Testis (tissue), 5 donors: ENCODE measurements at places on chromosomes 5 and 9.

GRCh38 chr5:76682387-76682786, 33.5 kb upstream of the F2R start:
- no peak for DNase-seq

DNA sequence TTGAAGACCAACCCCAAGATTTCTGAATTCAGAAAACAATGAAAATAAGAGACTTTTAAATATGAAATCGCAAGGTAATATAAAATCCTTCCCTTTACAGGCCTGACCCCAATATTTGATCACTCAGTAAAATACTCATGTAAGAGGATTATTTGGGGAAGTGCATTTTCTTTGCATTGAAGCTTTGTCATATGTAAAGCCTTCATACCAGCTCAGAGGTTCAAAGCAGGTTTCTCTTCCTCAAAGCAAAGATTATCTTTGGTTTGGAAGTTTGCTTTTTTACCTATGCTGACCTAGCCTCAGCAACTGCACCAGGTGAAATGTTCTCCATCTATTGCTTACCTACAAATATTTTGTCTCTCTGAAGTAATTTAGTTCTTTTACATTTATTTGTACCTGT, 106.5 kb upstream of the PARP8 start:
- DNase-seq, result no peak

- DNase-seq, result no peak
Observed at GRCh38 chr9:112063151-112063550, 111.9 kb downstream of the SUSD1 start.

- DNase-seq, result no peak
Observed at GRCh38 chr9:121688146-121688680, 36.8 kb downstream of the DAB2IP start.

DNA sequence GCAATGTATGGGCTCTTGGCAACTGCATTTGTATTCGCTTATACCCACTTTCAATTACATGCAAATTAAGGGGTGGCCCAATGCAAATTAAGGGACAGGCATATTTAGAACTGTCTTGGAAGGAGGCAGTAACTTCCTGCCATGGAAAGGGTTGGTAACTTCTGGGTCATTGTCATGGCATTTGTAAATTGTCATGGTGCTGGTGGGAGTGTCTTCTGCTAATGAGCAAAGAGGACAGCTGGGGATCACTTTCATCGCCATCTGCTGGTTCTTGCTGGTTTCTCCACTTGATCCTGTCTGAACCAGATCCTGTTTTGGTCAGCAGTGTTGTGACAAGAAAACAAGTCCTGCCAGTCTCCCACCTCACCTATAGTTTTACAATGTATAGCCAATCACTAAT, 23.3 kb upstream of the UGT3A2 start:
- peak; percentile 19 for DNase-seq

DNA sequence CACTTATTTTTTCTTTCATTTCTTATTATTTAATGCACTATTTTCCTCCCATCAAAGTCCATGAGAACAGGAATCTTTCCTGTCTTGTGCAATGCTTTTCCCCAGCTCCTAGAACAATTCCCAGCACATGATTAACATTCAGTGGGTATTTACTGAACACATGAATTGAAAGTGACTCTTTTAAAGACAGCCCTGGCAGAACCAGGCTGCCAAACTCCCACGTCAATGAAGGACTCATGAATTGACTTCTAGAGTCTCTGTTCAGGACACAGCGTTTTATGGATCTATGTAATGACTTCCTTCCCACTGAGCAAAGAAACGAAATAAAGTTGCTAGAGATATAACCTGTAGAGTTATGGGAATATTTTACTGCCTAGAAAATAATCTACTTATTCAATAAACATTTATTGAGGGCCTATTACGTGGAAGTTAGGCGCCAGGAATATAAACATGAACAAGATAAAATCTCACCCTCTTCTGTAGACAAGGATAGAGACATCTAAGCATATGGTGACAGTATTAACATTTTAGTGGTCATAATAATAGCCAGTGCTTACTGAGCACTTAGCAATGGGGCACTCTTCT, 485.9 kb upstream of the KLF4 start:
- DNase-seq, result no peak

DNA sequence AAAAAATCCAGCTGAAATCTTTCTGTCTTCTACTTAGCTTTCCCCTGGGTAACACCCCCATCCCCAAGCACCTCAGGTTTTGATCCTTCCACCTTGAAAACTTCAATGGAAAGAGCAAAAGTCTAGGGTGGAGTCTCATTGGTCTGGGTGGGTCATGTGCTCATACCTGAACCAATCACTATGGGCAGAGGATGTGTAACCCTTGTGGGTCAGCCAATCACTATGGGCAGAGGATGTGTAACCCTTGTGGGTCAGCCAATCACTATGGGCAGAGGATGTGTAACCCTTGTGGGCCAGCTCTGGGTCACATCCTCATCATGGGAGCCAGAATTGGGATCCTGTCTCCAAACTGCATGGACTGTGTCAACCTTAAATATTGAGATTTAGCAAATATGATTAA, 18.5 kb downstream of the NAIF1 start:
- DNase-seq, result peak; percentile 34

DNA sequence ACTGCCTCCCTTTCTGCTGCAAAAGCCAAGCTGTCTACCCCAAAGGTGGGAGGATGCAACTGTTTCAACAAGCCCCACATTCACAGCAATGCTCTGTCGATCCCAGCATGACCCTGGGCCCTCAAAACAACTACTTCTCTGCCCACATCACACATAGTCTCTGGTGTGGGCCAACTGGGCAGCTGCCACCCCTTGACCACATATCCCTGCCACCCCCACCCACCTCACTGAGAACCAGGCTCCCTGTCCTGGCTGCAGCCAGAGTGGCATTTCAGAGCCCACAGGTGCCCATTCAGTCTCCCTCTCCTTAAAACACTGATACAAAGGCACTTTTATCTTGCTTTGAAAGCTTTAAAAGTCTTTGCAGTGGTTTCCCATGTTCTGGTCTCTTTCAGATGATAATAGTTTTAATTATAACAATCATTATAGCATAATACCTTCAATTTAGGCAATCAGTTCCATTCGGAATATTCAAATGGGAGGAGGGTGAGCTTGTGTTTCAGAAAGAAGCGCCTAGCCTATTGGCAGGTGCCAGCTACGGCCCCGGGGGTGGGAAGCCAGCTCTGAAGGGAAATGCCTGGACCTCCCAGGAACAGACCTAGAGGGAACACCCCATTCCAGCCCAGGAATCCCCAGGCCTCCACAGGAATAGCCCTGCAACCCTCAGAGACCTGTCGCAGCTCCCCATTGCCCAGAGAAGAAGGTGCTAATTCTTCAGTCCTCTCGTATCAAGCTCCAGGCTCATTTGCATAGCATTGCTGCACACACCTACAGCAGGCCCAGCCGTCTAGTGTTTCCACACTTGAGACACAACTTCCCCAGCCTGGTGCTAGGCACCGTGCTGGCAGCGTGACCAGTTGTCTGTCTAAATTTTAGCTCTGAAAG, 90.8 kb downstream of the C5orf15 start:
- DNase-seq, result no peak

GRCh38 chr9:98380065-98380681, 124.7 kb upstream of the TBC1D2 start:
- DNase-seq, result peak; percentile 20

- no peak for DNase-seq
Observed at GRCh38 chr9:114899461-114899860, 30.9 kb downstream of the TNFSF8 start.

- DNase-seq, result no peak
Observed at GRCh38 chr5:120843390-120843980, 379.4 kb downstream of the PRR16 start.

GRCh38 chr5:53480416-53481158, at the start of gene FST:
Gene FST (plus strand): TSS chr5:53480629. CDS start chr5:53480792, 163 bp downstream.
- peak; percentile 32 for DNase-seq

DNA sequence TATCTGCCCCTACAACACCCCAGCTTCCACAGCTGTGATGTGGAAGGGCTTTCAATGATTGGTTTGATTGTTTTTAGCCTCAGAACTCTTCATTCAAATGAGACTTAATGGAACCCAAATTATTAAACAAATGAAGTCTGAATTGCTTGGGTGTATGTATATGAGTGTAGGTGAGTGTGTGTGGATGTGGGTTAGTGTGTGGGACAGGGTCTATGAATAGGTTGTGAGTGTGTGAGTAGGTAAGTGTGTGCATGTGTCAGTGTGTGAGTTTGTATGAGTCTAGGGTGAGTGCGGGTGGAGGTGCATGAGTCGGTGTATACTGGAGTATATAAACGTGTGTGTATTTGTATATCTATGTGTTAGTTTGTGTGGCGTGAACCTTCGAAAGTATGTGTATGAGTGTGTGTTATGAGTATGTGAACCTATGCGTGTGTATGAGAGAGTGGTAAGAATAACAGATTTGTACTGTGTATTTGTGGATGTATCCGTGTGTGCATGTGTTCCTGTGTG, 26.9 kb downstream of the COL15A1 start:
- no peak for DNase-seq

DNA sequence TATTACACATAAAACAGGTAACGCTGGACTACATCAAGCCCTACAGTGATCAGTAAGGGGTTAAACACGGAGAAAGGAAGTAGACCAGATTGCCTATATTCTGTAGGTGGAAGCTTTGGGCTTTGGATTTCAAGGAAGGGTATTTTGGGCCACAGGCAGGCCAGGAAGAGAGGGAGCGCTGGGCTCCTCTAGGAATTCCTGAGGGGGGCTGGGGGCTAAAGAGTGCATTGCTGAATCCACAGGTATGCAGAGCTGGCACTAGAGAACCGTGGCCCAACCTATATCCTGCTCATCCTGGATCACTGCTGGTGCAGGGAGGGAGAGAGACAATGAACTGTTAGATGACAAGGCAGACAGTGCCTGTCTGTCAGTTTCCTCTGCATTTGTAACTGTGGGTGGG, 367.1 kb downstream of the CSNK1G3 start:
- no peak for DNase-seq

DNA sequence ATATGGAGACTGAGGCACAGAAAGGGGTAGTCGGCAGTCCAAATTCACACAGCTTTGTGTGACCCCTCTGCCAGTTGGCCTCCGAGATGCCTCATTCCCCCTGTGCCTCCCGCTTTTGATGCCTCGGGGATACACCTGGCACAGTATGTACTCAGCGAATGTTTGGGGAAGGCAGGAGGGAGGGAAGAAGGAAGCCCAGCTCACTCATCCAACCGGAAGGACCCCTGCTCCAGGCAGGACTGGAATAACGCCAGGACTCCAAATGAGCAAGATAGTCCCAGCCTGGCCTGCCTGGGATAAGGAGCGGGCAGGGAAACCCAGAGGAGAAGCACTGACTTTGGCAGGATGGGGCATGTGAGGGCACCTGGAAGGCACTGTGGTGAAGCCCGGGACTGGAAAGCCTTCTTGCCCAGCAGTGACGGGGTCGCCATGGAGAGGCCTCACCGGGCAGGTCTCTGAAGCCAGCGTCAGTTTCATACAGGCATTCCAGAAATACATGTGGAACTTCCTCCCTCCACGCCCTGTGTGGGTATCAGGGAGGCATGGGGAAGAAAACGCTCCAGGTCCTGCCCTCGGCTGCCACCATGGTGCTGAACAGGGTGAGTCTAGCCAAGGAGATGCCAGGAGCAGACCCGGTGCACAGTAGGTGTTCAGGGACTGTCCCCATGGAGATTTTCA, 20.3 kb downstream of the LMX1B start:
- no peak for DNase-seq
